Stimulated activated CD8-positive, alpha-beta memory T cell treated with anti-CD3 and anti-CD28 coated beads, Interleukin-12 subunit alpha, Interleukin-12 subunit beta, amount 100 ng/mL, for 4 hours (primary cell): ENCODE measurements at places on chromosomes 7 and 10.

- no peak for DNase-seq
Observed at GRCh38 chr7:44757739-44758138, 9.1 kb downstream of the ZMIZ2 start.

DNA sequence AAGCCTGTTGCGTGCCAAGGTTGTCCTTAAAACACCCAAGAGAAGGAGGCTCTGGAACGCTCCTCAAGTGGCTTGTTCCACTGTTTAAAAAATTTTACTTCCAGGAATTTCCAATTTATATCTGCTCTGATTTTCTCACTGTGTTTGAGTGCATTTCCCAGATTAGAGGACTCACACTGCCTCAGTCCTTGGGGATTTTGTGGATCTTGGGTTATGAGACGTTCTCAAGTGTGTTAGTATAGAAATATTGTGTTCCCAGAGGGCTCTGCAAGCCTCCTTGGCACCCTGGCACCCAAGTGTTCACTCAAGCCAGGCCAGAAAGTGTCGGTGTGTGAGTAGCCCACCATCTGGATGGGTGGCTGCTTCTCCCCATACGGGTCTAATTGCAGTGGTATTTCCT, 192.2 kb downstream of the SNX10 start:
- no peak for DNase-seq

GRCh38 chr10:88755753-88756152, 4.1 kb upstream of the LIPN start:
- DNase-seq: no peak

- no peak for DNase-seq
Observed at GRCh38 chr10:46299286-46299535, 12.4 kb downstream of the ANTXRL start.

DNA sequence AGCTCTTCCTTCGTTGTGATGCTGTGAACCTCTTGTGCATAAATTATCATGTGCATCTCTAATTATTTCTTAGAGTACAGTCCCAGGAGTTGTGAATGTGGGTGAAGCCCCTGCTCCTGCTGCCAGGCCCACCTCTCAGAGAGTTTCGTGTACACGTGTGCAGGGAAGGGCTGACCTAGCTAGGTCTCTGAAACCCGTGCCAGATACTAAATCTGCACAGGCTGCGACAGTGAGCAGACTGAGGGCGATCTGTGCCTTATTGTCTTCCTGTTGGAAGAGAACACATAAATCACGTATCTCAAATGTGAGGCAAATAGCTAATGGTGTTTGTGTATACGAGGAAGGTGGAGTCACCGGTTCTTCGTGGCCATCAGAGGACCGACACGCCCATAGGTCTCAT, 71.8 kb upstream of the DNAJB6 start:
- no peak for DNase-seq

- no peak for DNase-seq
Observed at GRCh38 chr10:79905322-79906314, 43.3 kb downstream of the SFTPD start.

DNA sequence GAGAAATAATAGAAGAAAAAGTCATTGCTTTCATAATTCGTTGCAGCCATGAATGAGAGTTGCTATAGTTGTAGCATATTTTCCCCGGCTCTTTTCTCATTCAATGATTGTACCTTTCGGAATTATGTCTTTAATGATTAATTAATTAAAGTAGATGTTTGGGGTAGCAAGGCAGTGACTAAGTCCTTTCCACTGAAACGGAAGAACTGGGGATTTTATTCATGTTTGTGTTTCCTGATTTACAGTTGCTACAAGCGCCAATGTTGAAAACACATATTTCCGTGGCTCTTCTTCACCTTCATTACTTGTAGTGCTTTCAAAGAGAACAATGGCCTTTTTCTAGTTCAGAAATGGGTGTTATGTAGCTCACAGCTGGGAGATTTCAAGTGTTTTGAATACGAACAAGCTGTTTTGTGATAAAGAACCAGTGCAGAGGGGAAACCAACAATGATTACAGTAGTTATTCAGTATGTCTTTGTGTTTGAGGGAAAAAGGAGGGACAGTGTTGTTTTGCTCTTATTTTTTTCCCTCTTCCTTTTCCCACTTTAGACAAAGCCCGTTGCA, 153.5 kb downstream of the NSUN6 start:
- DNase-seq: no peak

DNA sequence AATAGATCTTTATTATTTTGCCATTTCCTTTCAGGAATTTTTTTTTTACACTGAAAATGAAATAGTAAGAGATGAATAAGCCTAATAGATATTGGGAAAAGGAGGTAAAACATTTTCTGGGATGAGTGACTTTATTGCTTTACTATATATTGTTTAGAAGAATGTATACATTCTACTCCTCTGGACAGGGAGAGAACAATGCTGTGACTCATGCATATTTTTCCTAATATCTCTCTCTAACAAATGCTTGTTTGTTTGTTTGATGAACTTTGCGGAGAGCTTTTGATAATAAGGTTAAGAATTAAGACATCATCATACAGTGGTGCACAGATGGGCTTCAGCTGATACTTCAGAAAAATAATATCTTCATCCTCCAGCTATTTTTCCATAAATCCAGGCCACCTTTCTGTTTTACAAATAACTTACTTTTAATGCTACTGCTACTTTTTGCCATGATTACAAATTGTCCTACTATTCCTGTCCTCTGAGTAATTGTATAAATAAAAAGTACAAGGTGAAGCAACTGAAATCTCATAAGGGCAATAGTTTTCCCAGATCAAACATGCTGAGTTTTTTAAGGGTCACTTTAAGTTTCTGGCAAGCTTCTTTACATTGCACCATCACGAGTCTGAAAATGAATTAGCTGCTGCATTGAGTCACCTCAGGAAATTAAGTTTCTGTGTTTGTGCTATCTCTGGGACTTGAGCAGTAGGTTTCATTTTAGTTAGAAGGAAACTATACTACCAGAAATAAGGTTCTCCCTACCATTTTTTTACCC, 207.3 kb upstream of the POT1 start:
- no peak for DNase-seq

DNA sequence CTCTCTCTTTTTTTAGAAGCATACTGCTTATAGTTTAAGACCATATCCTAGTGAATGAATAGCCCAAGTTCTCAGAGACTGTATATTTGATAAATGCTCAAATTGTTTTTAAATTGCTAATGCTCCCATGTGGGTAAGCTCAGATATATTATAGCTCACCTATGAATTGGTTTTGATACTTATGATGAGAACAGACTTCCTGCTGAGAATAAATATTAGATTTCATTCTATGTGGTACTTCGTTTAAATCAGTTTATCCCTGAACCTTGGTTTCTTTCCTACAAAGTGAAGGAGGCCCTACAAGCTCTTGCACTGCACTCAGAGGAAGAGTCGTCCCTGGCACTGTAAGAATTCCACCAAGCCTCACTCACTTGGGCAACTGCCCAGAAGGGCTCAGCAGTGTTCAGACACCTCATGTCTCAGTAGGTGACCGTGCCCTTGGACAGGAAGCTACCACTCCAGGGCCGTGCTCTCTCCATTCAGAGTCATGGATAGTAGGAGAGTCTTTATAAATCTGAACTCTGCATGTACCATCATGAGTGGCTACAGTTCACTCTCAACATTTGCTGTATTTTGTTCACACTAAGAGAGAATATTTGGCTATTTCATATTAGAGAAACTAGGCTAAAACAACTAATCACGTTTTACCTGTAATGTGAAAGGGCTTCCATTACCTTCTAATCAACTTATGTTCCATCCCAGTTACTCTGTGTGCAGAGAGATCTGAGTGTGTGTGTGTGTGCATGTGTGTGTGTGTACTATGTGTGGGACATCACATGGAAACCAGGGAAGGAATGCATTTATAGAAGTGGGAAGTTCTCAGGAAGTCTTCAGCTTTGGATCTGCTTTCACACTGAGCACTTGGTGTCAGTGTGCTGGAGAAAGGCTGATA, 93.8 kb downstream of the PTPRE start:
- DNase-seq: no peak

- DNase-seq: no peak
Observed at GRCh38 chr10:78781251-78781913, 287.4 kb upstream of the ZMIZ1 start.

DNA sequence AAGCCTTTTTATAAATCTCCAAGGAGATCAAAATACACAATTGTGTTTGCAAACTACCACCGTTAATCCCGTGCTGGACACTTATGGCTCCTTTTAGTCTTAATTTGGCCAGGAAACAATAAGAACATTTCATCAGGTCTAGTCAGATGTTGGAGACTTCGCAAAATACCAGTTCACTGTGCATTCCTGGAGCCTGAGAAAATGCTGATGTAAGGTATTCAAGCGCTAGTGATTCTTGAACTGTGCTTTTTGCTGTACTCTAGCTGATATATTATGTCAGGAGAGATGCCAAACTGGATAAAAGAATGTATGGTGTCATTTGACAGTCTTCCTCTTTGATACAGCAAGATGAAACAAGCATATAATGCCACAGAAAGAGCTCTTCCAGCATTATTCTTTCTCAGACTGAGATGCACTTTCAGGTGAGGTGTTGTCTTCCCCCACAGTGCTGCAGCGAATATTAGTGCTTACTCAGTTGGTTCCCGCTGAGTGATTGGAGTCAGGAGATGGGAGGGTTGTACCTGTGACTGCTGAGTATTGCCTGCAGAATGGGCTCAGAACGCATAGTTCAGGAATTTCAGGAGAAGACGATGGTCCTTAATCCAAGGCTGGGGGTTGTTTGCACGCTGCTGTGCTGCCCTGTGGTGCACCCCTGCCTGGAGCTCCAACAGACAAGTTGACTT, 59.2 kb downstream of the OGDH start:
- DNase-seq: no peak

DNA sequence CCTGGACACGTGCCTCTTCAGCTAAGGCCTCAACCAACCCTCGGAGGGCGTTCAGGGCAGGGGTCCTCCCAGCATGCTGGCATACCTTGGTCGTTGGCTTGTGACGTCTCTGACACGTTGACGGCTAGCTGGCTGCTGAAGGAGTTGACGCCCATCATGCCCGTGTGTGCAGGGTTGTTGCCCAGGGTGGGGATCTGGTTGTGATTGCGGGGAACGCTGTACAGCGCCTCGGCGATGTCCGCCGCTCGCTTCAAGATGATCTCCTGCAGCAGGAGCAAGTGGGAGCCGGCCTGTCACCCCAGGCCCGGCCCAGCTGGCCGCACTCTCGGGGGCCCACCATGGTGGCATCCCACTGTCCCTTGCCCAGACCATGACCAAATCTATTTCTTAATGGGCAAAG, 122.0 kb downstream of the EBF3 start:
- no peak for DNase-seq

DNA sequence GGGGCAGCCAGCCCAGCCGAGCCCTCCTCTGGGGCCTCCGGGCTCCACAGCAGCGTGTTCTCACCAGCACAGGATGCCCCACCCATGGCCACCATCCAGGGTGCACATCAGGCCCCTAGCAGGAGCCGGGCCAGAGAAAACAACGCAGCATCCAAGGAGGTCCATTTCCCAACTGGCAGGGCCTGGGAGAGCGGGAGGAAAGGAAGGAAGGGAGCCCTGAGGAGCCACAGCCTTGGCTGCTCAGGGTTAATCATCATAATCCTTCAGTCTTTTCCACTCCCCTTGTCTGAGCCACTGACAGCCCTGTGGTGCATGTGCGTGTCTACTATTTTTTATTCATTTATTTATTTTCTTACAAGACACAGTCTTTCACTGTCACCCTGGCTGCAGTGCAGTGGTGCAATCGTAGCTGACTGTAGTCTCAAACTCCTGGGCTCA, 3.6 kb downstream of the PLAC9 start:
- DNase-seq: no peak

- DNase-seq: no peak
Observed at GRCh38 chr10:98080494-98080893, 50.1 kb upstream of the CRTAC1 start.

GRCh38 chr7:40147371-40148246, 12.8 kb downstream of the SUGCT start:
- no peak for DNase-seq

- DNase-seq: no peak
Observed at GRCh38 chr7:107661081-107661864, 645 bp downstream of the SLC26A4 start.
